ENCODE measurements at places on chromosomes 2 and 18. TPM values are rescaled to one million over a fixed set of nuclear protein-coding genes. Genes with fewer than 3 reads are reported as not detected.

The PLEK gene
- total RNA-seq: not detected

The ERLEC1 gene
- 76.3 TPM for total RNA-seq

The KCNG2 gene
- not detected for total RNA-seq

The CDK15 gene
- 0.19 TPM for total RNA-seq

The SP140L gene
- 13.0 TPM for total RNA-seq

The RAX gene
- total RNA-seq: not detected

The GPR55 gene
- not detected for total RNA-seq

The ZNF804A gene
- 2.8 TPM for total RNA-seq

The GMCL1 gene
- total RNA-seq: 15.7 TPM

The MARS2 gene
- total RNA-seq: 5.6 TPM

The VWA3B gene
- total RNA-seq: not detected

The GTF2A1L gene
- not detected for total RNA-seq

The MERTK gene
- total RNA-seq: 0.10 TPM

The PSD4 gene
- total RNA-seq: 10.0 TPM

The OSBPL1A gene
- total RNA-seq: 54.2 TPM
